Breast epithelium (tissue), 4 donors: ENCODE measurements at places on chromosomes 4 and X.

GRCh38 chr4:190020790-190021717 is 6.0 kb downstream of the FRG2 start:
- DNase-seq = peak; percentile 32

DNA sequence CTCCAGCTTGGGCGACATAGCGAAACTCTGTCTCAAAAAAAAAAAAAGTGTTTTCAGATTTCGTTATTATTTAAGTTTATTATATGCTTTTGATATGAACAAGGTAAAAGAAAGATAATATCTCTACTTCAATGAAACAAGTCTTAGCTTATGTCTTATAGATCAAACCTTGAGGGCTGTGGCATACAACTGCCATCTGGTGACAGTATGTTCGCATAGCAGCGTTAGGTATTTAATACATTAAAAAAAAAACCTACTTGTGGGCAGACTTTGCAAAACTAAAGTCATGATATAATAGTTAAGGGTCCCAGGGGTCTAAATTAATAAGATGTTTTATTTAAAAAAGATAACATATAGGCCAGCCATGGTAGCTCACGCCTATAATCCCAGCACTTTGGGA is 161.2 kb upstream of the AMOT start:
- no peak for DNase-seq

- no peak for DNase-seq
These were observed 11.3 kb downstream of the RASSF6 start for GRCh38 chr4:73608689-73609594.

DNA sequence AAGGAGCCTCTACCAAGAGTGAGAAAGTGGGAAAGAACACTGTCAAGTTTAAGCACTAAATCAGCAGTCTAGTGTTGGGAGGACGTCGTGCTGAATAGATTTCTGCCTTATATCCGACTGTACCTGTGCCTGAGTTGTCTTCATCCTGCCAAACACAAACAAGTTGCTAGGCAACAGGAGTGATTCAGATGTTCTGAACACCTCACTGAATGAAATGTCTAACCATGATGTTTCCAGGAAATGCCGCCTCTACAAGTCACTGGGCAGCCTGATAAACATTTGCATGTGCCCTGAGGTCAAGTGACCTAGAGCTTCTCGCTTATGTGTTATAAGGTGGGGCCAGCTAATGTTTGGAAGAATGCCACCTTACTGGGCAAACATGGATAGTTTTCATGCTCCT is 37.9 kb downstream of the SGMS2 start:
- DNase-seq = peak; percentile 25

DNA sequence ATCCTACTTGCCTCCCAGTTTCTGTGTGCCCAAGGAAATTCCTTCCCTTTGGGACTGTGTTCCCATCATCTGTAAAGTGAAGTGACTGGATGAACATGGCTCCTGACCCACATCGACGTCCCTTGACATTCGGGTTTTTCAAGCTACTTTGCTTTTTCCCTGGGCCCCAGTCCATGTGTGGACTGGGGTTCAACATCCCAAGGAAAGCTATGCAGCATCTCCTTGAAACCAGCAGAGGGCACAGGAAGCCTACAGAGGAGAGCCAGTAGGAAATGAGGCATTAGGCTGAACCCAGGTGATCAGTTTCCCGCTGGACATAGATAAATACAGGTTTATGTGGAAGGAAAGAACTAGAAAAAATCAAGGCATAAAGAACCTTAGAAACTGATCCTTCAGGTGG is 145.1 kb upstream of the ARHGEF9 start:
- no peak for DNase-seq

- no peak for DNase-seq
These were observed 8.4 kb upstream of the FHDC1 start for GRCh38 chr4:152927737-152928136.

- DNase-seq = no peak
These were observed 742.2 kb upstream of the ATOH1 start for GRCh38 chr4:93086356-93086755.

DNA sequence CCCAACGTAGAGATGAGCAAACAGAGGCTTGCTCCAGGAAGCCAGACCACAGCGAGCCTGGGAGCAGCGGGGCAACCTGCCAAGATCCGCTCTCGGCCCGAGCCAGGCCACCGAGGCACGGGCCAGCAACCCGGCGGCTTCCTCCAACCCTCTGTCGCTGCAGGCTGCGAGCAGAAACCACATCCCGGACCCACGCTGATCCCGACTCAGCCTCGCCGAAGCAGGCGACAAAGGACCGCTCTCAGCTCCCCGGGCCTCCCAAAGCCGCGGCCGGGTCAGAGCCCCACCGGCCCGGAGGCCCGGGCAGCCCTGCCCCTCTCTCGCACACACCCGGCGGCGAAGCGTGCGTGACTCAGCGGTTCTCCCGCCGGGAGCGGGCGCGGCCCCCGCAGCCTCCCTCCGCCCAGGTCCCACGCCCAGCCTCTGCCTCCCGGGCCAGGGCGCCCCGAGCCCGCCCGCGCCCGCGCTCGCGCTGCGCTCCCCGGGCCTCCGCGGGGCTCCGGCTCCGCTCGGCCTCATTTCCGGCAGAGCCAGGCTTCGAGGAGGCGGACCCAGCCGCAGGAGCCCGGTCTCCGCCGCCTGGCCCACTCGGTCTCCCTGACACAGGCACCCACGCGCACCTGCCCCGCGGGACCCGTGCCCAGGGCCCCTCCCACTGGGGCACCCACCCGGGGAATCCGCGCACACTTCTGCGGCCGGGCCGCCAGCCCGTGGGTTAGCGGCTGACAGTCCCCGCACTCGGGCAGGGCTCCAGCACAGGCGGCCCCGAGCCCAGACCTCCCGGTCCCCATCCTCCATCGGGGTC is 1.7 kb downstream of the PPP2R2C start:
- peak; percentile 54 for DNase-seq

- no peak for DNase-seq
These were observed 92.0 kb downstream of the IRF2 start for GRCh38 chr4:184382189-184382846.

DNA sequence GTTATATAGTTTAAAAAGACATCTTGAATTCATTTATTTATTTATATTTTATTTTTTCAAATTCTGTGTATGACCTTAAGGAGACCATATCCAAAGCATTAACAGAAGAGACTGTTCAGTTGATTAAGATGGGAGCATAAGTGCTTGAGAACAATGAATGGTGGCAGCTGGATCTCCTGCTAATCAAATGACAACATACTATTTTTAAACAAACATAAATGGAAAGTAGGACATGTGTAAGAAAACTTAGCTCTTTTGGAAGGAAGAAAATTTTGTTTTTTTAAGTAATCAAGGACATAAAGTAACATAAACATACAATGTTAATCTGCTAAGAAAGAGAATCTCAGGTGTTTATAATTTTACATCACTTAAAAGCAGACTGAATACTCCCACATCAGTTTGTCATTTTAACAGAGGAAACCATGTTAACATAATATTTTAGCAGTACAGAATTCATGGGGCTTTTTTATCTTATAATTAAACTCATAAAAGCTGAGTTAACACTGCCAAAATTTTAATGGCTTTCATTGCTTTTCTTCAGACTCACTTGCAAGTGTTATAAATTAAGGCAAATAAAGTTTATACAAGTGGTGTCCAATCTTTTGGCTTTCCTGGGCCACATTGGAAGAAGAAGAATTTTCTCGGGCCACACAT is 95.1 kb downstream of the MAD2L1 start:
- no peak for DNase-seq

- no peak for DNase-seq
These were observed 1973.0 kb upstream of the AGA start for GRCh38 chr4:179415037-179415846.

DNA sequence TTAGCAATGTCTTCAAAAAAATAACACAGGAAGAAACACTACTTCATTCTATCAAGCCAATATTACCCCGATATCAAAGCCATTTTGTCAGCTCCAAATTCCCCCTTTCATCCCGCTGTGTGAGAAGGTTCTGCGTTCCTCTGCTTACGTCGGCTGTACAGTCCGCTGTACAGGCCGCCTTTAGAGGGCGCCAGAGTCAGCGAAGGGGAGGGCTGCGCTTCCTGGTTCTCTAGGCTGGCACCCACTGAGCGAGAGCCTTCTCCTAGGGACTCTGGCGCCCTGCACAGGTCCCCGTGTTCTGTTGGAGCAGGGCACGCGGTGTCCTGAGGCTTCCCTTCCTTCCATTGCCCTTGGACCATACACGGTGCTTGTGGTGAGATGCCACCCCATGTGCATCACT is 25.3 kb upstream of the CT45A1 start:
- DNase-seq = no peak

DNA sequence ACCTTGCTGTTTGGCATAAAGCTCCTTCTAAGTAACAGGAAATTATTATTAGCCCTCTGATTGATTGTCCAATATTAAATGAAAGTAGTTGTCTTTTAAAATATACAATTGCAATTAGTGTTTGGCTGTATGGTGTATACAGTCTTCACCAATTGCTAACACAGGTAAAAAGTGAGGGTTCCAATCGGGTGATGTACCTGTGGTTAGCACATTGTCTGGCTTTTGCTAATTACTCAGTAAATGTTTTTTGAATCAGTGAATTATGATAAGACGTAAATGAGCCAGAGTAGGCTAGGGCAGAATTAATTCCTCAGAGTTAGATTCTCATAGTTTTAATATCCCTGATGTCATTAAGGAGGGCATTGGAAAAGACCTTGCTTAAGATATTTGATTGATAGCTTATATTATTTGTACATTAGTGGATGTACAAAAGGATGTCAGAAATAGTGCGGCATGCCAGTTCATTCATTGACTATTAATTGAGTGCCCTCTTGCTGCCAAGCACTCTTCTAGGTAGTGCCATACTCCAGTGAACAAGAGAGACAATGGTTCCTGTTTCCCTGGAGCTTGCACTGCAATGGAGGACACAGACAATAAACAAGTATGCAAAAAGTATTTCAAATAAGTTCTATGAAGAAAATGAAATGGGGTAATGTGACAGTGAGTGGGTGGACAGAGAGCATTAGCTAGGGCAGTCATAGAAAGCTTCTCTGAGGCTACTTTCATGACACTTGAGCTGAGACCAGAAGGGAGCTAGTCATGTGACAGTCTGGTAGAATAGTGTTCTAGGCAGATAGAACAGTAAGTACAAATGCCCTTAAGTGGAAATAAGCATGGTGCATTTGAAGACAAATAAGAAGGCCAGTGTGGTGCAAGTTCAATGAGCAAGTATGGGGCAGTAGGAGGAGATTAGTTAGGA is 205.9 kb upstream of the CASK start:
- DNase-seq = no peak

DNA sequence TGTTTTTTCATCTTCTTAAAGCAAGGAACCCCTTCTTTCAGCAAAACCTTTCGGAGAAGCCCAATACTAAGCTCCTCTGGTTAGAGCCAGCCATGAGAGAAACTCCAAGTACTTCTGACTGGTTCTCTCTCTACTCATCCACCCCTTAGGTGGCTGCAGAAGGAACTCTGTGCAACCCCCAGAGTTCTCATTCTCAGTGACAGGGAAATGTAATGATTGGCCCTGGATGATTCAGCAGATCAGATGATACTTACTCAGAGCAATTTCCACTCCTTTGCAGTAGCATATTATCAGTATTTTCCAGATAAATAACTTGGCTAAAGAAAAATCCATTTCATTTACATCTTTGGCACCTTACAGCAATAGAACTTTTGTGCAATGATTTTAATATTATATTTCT is 3.2 kb downstream of the SPP1 start:
- no peak for DNase-seq

DNA sequence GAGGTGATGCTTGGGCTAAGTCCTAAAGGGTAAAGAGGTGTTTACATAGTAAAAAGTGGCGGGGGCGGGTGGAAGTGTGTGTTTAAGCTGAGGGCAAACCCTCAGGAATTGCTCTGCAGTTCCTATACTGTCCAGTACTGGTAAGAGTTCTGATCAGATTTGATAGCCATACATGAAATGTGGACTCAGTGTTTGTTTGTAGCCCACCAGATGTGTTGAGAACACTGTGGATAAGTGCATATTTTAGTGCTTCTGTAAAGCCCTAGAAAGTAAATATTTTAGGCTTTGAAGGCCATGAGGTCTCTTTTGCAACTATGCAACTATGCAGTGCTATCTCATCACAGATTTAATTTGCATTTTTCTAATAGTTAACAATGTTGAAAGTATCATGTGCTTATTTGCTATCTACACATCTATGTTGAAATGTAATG is 80.7 kb upstream of the EOLA2 start:
- DNase-seq = no peak

DNA sequence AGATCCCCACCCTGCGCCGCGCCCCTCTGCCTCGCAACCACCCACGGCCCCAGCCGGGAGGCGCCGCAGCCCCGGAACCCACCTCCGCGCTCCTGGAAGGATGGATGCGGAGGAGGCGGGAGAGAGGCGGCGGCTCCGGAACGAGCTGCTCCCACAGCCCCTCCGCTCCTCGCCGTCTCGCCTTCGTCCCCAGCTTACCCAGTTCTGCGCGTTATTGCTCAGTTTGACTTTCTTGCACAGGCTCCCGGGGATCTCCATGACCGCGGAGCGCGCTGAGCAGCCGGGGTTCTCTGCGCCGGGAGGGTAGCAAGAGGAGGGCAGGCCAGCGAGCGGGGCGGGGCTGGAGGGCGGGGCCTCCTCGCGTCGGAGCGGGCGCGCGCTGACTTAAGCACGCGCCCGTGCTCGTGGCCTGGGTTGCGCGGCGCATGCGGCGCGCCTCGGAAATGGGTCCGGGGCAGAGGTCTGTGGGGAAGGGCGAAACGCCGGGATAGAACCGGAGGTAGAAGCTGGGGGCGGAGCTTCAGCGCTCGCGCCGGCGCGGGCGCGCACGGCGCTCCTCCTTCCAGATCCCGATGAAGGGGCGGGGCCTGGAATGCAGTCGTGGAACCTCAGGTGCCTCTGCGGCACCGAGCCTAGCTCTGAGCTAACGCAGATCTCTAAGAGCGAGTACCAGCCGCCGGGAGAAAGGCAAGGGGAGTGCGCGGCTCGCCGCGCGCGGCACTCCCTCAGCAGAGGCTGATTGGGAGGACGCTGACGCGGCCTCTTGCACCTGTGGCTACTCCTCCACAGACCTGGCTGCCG is at the start of gene PAPSS1:
Gene PAPSS1 (minus strand): TSS at position 313 of the 801 bp plus-strand sequence. CDS start 55 bp downstream, at position 258.
- DNase-seq = peak; percentile 96

DNA sequence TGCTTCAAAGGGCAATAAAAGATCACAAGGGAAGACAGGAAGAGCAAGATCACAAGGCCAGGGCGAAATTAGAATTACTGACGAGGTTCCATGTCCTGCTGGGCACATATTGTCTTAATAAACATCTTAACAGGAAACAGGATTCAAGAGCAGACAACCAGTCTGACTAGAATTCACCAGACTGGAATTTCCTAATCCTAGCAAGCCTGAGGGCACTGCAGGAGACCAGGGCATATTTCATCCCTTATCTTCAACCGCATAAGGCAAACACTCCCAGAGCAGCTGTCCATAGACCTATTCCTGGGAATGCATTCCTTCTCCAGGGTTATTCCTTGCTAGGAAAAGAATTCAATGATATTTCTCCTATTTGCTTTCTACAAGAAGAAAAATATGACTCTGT is 12.4 kb upstream of the TDO2 start:
- no peak for DNase-seq

- peak; percentile 20 for DNase-seq
These were observed 577 bp upstream of the GLRA2 start for GRCh38 chrX:14528629-14529289.
